ENCODE measurements at places on chromosomes 1 and 21.

- DNase-seq = no peak
Observed at GRCh38 chr1:227901906-227902640, 45.7 kb downstream of the WNT9A start.

DNA sequence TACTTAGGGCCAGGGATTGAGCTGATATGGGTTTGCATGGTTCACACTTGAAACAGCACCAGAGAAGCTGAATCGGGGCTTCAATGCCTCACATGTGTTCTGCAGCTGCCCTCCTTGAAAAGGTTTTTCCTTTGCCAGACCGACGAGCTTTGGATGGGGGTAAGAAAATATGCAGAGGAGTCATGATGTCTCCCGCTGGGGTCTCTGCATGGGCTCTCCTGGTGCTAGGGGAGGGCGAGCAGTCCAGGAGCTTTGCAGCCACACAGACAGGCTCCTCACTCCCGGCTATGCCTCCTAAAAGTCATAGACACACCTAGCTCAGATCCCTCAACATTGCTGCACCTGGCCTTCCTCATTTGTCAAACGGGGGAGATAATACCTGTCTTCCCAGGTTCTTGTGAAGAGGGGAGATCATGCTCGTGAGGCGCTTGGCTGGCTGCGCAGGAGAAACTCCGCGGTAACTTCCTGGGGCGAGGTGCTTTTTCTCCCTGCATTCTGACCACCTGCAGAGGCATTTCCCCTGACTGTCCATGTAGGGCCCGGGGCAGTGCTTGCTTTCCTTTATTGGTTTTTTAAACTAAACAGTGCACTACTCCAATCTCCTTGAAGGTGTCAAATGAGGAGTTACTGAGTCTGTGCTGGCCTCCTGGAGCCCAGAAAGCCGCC, 112.4 kb downstream of the PLXNA2 start:
- DNase-seq = no peak

GRCh38 chr1:84223751-84224432, 77.6 kb upstream of the SAMD13 start:
- no peak for DNase-seq

DNA sequence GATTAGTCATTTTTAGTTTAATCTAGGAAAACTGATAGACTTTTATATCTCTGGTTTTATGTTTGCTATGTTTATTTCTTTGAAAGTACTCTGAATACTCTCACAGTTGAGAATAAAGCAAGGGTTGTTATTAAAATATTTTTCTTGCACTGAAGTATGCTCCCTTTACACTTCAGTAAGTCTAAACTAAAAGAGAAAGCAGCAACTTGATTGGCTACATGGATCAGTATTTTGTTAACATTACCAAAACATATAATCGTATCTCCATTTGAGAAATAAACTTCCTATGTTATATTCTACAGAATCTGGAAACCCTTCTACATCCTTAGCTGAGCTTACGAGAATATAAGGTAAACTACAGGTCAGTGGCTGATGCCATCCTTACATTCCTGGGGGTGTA, 149.5 kb upstream of the HP1BP3 start:
- DNase-seq = no peak

Data from NT2/D1 (cell line).